HT1080 (cell line): ENCODE measurements at places on chromosomes 4 and X. TPM values are rescaled to one million over a fixed set of nuclear protein-coding genes. Genes with fewer than 3 reads are reported as not detected.

DNA sequence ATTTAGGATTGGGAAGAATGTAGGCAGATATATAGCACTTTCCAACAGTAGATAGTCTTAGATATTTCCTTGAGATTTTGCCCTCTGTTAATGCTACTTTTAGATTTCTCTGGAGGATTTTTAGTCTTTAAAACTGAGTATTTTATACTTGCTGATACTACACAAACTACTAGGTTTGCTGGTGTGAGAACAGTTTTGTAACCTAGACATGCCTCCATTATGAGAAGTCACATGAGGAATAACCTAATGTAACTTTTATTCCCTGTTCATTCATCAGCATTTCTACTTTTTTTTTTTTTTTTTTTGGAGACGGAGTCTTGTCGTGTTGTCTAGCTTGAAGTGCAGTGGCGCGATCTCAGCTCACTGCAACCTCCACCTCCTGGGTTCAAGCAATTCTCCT, 137.2 kb downstream of the RAPGEF2 start:
- DNase-seq: no peak

DNA sequence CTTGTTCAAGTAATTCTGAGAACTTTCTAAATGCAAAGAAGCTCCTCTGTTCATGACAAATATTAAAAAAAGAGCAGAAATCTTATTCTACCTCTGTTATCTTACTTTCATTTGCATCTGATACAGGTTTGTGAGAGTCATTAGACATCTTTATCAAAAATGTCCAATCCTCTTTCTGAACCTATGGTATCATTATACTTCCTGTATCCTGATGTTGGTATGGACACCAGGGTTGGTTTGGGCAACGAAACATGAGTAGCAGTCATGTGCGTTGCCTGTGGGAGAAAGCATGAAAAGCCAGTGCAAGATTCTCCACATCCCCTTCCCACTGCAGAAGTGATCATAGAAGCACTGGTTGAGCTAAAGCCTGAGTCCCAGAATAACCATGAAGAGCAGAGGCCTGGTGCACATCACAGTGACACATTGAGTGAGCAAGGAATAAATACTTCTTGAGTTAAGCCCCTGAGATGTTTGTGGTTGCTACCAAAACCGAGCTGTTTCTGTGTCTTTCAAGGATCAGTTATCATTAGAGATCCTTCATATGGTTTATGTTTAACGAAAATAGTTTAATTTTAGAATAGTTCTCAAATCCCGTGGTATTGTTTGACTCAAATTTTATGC, 197.2 kb downstream of the BANK1 start:
- no peak for DNase-seq

CCDC160 gene
- 0.06 TPM in 1 of 2 replicates, not detected in the other for total RNA-seq

DNA sequence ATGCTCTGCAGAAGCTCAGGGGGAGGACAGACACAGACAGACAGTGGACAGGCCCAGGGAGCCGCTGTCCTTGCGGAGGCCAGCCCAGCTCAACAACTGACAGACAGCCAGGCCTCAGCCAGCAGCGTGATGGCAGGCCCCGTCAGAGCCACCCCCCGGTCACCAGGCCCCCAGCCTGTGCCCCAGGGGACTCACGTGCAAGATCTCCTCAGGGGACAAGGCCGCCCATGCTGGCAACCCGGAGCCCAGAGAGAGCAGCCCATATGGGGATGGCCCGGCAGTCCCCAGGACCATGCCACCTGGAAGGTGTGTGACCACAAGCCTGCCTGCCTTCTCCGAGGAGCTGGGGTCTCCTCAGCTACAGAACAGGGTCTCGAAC, 28.0 kb upstream of the MXD4 start:
- no peak for DNase-seq

DNA sequence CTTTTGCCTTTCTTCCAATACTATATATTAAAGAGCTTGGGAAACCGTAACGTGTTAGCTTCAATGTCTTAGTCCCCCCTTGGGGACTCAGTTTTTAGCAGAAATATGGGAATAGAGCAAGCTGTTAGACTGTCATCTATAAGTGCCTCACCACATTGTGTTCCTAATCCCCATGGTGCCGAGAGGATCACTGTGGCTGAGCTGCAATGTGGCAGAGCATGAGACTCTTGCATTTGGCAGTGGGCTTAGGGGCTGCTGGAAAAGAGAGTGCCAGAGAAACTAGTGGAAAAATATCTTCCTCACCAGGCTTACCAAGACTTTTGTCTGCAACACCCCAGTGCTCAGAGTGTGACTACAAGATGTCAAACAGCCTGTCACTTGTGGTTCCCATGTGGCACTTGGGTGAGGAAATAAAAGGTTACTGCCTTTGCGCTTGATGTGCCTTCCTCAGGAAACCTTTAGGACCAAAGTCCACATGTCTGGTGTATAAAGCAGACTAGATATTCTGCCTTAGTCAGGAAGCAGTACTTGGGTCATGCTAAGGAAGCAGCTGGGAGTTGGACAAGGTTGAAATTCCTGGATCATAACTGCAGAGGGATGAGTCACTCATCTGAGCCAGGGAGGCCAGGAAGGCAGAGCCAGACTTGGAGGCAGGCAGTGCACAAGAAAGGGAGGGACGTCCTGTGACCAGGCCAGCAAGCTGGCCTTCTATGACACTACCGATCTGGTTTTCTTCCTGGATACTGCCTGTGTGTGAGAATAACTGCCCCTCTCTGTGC, 9.7 kb upstream of the MAGEA4 start:
- DNase-seq: peak; percentile 93

DNA sequence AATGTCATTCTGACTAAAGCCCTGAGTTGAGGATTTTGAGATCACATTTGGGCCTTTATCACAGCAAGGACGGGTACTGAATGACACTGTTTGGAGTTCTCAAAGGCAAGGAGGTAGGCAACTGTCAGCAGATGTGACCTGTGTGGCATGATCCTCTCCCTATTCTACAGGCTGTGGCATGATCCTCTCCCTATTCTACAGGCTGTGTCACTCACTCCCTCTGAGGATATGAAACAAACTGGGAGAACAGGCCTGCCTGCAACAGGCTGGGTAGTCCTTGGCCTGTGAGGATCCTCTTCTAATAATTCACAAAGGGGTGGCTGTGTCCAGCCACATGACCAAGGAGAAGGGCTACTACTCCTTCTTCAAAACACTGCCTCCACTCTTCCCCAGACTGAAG, 14.9 kb upstream of the TCEANC start:
- DNase-seq: no peak

GRCh38 chrX:131330735-131331134, 41.6 kb upstream of the IGSF1 start:
- no peak for DNase-seq

DKC1 gene
- total RNA-seq: 62.2 and 74.3 TPM in 2 replicates

GRCh38 chr4:26420913-26421312, 69.4 kb downstream of the CCKAR start:
- no peak for DNase-seq

BMP15 gene
- not detected in 2 replicates for total RNA-seq

GRCh38 chr4:7281691-7282665, 89.6 kb downstream of the SORCS2 start:
- no peak for DNase-seq

DNA sequence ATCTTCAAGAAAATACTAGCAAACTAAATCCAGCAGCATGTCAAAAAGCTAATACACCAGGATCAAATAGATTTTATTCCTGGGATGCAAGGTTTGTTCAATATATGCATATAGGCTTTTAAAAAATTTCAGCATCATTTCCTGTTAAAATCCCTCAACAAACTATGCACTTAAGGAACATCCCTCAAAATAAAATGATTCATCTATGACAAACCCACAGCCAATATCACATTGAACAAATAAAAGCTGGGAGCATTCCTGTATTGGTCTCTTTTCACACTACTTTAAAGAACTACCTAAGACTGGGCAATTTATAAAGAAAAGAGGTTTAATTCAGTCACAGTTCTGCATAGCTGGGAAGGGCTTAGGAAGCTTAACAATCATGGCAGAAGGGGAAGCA, 726.7 kb downstream of the GRXCR1 start:
- DNase-seq: peak; percentile 31

- no peak for DNase-seq
Measured at GRCh38 chrX:148204195-148204594, 223.1 kb downstream of the FMR1NB start.

PRDM8 gene
- total RNA-seq: 15.0 and 18.6 TPM in 2 replicates

GRCh38 chr4:146124023-146124680, 51.4 kb upstream of the LSM6 start:
- peak; percentile 33 for DNase-seq

ACSL1 gene
- 6.0 and 6.6 TPM in 2 replicates for total RNA-seq

PRSS12 gene
- total RNA-seq: 0.07 and 0.56 TPM in 2 replicates

AWAT2 gene
- total RNA-seq: 0.19 and 0.23 TPM in 2 replicates

DNA sequence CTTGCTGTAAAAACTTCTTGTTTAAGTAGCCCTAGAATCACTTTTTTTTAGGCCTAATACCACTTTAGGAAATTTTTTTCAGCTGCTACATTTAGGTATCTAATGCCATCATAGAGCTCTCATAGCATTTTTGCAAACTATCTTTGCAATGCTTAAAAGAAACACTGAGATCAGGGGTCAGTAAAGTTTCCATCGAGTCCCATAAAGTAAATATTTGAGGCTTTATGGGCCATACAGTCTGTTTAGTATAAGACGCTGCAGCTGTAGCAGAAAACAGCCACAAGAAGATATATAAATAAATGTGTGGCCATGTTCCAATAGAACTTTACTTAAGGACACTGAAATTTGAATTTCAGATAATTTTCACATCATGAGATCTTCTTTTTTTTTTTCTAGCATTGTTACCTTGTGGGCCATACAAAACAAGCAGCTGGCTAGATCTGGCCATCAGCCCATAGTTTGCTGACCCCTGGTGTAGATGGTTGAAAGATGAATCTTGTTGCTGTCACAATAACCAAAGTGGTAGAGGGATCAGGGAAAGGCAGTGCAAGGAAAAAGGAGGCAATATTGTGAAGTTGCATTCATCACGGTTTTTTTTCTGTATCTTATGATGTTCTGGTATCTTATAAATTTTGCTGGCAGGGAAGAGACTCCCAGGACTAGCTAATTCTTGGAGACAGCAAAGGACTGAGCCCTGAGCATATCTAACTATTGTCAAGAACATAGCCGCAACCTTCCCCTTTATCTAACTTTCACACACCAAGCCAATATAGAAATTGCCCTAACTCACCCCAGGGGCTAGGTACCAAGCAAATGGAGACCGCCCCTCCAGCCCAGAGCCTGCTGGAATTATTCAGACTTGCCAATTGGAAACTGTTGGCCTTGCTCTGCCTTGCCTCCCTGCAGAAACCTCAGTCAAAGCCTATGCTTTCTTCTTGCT, 46.6 kb downstream of the RASGEF1B start:
- no peak for DNase-seq

ODAPH gene
- not detected in 2 replicates for total RNA-seq

DNA sequence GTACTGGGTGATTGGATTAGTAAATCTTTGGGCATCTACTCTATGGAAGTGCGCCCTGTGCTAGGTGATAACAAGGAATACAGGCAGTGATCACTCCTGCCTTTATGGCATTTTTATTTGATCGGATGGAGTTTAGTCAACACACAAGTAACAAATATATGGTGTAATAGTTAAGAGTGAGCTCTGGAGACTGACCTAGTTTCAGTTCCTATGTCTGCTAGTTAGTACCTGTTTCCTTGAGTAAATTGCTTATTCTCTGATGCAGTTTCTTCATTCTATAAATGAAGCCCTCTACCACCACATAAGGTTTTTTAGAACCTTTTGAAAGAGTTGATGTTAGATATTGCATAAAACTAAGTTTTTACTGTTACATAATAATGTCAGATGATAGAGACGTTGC, 134.6 kb downstream of the KDM6A start:
- DNase-seq: no peak

CFAP47 gene
- under 0.01 and 0.10 TPM in 2 replicates for total RNA-seq

GRCh38 chrX:149453906-149454822, 50.9 kb downstream of the IDS start:
- DNase-seq: no peak

DNA sequence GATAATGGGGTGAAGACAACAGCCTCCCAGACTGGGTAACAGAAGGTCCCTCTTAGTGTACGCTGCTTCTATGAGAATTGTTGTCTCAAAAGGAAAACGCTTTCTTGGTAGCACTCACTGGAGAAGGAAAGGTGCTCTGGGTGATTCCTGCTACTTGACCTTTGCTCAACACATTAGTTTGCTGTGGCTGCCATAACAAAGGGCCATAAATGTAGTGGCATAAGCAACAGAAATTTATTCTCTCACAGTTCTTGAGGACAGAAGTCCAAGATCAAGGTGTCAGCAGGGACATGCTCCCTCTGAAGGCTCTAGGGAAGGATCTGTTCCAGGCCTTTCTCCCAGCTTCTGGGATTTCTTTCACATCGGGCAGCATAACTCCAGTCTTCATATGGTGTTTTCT, 19.0 kb downstream of the HCCS start:
- DNase-seq: no peak

- DNase-seq: no peak
Measured at GRCh38 chr4:14084598-14084997, 457.1 kb upstream of the BOD1L1 start.

- no peak for DNase-seq
Measured at GRCh38 chrX:19727887-19728648, 159.3 kb downstream of the SH3KBP1 start.

C4orf51 gene
- not detected in 2 replicates for total RNA-seq

- no peak for DNase-seq
Measured at GRCh38 chr4:8322794-8323704, 53.5 kb downstream of the HTRA3 start.

DNA sequence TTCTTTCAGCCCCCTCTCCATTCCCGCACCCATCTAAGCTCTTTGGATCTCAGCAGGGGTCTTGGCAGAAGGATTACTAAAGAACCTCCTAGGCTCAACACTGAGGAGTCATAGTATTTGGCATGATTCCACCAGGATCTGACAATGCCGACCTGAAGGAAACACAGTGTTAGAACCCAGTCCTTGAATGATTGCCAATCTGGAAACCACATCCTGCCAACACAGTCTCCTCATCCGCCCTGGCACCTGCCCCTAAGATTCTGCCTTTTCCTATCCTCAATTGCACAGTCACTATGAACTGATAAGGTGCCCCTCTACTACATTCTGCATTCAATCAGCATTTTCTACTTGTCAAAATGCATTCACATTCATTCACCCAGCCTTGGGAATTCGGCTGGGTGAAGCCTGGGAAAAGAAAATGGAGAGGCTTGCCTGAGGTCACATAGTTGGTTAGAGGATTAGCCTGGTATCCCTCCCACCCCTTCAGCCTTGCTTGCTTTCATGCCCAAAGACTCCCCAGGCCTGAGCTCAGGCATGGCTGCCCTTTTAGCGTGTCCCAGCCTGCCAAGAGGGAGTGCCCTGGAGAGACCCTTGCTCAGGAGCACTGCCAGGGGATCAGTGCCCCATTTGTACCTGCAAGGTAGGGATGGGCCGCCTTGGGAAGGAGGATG, 2.2 kb upstream of the CLDN2 start:
- DNase-seq: peak; percentile 95

- DNase-seq: peak; percentile 48
Measured at GRCh38 chrX:16826207-16826606, 39.9 kb downstream of the TXLNG start.
